LoVo (cell line): ENCODE measurements at places on chromosomes 3 and 15.

- no peak for DNase-seq
These were observed 83.1 kb upstream of the FNDC3B start for GRCh38 chr3:171956181-171956683.

DNA sequence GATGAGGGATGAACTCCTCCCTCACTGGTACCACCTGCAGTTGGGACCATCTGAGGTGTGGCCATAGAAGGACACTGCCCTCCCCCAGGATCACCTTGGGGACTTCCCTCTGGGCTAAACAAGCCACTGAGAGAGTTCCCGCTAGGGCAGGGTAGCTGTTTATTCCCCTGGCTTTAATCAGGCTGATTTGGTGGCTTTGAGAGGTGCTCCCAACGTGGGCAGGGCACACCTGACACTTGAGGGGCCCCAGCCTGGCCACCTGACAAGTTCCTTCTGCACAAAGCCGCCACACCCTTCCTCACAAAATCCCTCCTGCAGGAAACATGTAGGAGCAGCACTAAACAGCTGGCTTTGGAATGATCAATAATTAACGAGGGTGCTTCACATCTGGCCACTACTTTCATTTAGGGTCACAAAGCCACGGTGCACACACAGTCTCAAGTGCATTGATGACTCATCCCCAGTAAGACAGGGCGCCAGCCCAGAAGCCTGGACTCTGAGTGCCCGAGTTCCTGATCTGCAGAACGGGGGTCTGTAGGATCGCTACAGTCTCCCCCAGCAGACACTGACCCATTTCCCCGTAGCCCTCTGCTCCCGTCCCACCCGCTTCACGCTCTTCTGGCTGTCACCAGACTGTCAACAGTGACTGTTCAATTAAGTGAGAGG lies 75.1 kb downstream of the ATP10A start:
- peak; percentile 15 for DNase-seq

DNA sequence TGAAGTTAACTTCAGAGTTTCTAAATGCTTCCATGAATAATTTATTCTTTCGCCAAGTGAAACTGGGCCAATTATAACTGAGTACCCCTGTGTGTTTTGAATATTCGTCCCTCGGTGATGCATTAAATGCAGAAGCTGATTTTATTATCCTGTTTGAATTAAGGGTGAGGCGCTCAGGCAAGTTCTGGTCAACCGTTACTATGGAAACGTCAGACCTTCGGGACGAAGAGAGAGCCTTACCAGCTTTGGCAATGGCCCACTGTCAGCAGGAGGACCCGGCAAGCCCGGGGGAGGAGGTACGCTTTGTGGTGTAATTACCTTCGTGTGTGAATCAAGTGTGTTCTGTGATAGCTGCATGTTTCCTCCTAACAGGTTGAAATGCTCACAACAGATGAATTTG lies 239.8 kb downstream of the ITPR1 start:
- DNase-seq, result no peak

GRCh38 chr3:22296601-22297000 lies 545.6 kb upstream of the ZNF385D start:
- DNase-seq, result no peak

DNA sequence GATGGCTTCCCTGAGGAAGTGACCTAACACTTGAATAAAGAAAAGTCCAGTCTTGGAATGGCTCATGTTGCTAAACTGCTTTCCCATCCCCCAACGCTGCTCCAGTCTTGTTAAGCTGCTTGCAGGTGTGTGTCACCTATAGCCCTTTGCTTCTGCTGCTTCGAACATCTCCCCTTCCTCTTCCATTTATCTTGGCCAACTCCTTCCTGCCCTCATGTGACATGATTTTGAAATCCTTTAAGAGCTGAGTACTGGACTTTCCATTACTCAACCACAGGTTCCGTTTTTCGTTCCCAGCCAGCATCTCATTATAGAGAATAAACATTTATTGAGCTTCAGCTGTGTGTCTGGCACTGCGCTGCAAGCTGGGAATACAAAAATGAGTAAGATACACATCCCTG lies 1.7 kb downstream of the ATG7 start:
- no peak for DNase-seq

GRCh38 chr3:111607240-111607920 lies 12.2 kb upstream of the ZBED2 start:
- no peak for DNase-seq

DNA sequence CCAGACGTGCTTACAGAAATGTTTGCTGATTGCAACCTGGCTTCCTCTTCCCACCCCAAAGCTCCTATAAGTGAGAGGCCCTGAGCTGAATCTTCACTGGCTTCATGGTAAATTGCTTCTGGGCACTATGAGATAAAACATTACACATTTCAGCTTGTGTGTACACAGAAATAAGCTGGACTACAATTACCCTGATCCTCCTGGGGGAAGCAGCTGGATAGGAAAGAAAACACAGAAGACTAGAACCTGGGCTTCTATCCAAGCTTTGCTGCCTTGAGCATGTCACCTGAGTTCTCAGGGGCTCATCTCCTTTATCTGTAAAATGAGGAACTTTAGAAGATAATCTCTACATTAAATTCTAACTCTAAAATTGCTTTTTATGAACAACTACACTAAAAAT lies 40.3 kb downstream of the THBS1 start:
- no peak for DNase-seq

- DNase-seq, result no peak
These were observed 22.2 kb upstream of the ZNF710 start for GRCh38 chr15:89978914-89979313.

DNA sequence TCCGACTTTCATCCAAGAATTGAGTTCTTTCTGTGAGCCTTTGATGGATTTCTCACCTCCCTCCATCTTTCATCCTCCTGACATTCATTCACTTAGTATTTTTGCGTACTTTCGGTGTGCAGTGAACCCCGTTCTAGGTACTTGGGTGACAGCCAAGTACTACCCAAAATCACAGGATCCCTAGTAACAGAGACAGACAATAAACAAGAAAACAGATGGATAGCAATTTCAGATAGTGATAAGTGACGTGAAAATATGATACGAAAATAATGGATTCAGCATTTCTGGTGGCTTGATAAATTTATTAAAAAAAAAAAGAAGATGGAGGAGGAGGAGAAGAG lies 264 bp upstream of the CMTM6 start:
- DNase-seq, result no peak

DNA sequence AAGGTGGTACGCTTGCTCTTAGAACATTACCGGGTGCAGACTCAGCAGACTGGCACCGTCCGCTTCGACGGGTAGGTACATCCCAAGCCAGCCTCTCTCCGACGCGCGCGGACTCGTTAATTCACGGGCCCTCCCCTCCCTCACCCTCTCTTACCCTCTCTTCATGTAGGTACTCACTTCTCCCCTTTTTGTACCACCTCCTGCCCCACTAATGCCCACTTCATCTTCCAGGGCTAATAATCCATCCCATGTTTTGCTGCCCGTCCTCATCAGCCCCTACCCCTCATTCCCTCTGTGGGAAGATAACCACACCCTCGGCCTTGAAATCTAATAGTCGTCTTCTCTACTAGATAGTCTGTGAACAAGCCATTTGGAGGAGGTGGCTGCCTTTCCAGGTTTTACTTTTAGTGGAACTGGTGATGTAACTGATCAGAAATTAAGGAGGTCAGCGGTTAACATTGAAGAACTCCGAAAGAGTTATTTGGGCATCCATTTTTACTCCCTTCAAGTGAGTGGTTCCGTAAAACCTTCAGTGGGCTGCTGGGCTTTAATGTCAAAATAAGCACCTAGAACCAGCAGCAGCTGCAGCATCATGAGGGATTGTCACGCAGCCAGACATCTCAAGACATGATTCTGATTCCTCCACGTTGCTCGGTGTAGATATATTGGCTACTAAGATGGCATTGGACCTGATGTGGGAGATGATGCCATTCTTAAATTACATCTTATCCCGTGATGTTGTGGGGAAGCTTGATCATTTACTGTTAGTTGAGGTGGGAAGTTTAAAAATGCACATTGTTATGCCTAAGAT lies 1.3 kb downstream of the FEM1B start:
- no peak for DNase-seq

DNA sequence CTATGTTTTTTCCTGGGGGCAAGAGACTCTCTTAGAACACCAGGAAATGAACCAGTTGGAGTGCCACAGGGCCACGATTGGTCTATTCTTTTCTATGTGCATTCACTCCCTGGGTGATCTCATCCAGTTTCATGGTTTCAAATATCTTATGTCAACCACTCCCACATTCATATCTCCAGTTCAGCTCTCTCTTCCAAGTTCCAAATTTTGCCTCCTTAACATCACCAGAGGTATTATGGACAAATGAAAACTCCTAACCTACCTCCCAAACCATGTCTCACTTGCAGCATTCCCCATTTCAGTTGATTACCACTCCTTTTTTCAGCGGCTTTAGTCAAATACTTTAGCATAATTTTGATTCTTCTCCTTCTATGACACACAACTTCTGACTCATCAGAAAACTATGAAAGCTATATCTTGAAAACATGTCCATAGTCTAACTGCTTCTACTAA lies 203.1 kb upstream of the SEMA6D start:
- DNase-seq, result no peak

DNA sequence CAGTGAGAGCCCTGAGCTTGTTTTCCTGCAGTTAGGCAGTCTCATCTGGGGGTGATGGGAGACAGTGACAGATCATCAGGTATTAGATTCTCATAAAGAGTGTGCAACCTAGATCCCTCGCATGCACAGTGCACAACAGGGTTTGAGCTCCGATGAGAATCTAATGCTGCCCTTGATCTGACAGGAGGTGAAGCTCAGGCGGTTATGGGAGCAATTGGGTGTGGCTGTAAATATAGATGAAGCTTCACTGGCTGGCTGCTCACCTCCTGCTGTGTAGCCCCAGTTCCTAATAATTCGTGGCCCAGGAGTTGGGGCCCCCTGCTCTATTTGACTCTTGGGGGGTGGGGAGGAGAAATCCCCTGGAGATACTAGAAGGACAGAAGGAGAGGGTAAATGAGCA lies 309.4 kb upstream of the STT3B start:
- DNase-seq, result no peak

GRCh38 chr15:88975891-88976290 lies 62.7 kb upstream of the MFGE8 start:
- no peak for DNase-seq

DNA sequence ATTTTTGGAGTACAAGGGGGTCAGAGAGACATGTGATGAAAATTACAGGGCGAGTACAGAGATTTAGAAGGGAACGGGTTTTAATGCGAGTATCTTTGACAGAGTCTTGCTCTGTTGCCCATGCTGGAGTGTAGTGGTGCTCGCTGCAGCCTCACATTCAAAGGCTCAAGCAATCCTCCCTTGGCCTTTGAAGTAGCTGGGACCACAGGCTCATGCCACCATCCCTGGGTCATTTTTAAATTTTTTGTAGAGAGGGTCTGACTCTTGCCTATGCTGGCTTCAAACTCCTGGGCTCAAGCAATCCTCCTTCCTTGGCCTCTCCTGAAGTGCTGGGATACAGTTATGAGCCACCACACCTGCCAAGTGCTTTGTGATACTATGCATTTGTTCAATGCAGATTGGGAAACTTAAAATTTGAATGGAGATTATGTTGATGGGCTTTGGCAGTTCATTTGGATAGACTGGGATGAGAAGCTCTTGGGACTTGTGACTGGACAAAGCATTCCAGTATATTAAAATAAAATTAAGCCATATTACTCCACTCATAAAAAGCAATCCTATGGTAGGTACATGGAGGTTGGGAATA lies 4.0 kb upstream of the LMLN start:
- DNase-seq, result no peak

DNA sequence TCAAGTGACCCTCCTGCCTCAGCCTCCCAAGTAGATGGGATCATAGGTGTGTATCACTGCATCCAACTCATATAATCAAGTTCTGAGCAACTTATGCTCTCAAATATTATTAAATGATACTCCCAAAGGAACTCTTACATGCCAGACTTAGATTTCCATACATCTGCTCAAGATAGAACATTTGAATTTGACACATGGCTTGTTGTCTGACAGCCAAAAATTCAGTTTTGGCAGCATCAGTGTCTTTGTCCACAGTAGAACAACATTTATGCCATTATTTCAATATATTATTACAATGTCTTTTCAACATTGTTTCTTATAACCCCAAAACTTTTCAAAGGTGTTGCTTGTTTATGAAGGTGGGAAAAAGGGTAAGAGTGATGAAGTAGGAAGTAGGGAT lies 116.2 kb downstream of the SUCNR1 start:
- DNase-seq, result no peak

DNA sequence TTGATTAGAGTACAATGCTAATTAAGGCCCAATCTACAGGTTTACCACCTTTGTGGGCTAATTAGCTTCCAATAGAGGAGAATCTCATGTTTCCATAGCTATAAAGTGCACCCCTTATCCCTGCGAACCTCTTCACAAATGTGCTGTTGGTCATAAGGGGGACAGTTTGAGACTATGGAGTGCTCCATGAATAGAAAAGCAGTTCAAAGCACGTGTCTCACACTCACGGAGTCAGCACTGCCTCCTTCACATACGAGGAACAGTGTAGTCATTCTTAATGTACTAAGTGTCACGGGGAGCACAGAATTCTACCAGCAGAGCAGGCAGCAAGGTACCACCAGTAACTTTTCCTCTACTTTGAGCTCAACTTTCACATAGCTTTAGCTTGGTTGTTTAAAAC lies 62.1 kb downstream of the ETV5 start:
- no peak for DNase-seq

DNA sequence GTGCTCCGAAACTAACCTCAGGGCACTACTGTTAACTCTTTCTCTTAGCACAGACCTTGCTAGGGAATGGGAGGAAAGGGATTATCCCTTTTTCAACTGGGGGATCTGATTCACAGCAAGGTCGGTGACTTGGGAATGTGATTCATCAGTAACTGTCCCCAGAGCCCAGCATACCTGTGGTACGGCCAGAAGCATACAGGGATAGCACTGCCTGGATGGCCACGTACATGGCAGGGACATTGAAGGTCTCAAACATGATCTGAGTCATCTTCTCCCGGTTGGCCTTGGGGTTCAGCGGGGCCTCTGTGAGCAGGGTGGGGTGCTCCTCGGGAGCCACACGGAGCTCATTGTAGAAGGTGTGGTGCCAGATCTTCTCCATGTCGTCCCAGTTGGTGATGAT lies 2.3 kb downstream of the ACTC1 start:
- DNase-seq, result no peak

GRCh38 chr3:27976933-27977332 lies 254.8 kb upstream of the EOMES start:
- no peak for DNase-seq

GRCh38 chr15:90287101-90287500 lies 21.6 kb downstream of the NGRN start:
- DNase-seq, result no peak

DNA sequence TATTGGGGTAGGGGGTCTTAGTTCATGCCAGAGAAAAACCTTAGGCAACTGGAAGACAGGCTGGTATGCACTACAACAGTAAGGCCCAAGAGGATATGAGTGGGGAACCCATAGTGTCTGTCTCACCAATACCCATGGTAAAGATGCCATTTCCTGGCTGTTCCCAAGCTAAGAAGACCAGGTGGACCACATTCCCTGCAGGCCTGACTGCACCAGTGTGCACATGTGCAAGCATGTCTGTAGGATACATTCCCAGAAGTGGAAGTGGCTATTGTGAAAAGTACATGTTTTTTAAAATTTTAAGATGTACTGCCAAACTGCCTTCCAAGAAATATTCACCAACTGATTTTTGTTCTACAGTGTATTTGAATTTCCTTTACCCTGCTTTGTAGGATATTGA lies 207.3 kb upstream of the CTNNB1 start:
- no peak for DNase-seq
